ENCODE measurements at places on chromosomes 3 and 15.

DNA sequence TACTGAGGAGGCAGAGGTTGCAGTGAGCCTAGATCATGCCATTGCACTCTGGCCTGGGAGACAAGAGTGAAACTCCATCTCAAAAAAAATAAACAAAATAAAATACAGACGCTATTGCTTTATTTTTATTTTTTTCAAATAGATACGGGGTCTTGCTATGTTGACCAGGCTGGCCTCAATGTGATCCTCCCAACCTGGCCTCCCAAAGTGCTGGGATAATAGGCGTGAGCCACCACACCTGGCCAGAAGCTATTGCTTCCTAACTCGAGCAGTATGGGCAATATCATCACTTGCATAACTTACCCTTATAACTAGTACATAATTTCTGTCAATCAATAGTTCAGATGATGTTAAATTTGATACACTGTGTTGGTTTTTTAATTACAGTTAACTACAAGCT lies 3.0 kb downstream of the ARF4 start:
- DNase-seq = no peak

- peak; percentile 97 for DNase-seq
Observed at GRCh38 chr3:149971403-149972075, 844 bp upstream of the PFN2 start.

DNA sequence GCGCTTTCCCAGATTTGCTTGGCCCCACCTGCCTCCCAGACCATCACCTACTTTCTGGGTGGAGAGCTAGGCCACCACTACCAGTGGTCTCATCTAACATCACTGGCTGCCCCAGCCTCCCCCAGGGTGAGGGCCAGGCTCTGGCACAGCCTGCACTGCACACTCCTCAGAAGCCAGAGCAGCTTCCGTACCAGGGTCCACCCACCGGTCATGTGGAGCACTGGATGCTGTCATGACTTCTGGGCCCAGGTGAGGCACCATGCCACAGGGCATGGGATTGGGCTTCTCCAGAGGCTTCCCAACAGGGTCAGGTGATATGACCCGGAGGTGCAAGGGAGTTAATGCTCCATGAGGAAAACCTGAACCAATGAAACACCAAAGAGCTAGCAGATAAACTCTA lies 14.0 kb downstream of the MEGF11 start:
- DNase-seq = no peak

- DNase-seq = no peak
Observed at GRCh38 chr3:107236655-107237337, 140.4 kb upstream of the CCDC54 start.

DNA sequence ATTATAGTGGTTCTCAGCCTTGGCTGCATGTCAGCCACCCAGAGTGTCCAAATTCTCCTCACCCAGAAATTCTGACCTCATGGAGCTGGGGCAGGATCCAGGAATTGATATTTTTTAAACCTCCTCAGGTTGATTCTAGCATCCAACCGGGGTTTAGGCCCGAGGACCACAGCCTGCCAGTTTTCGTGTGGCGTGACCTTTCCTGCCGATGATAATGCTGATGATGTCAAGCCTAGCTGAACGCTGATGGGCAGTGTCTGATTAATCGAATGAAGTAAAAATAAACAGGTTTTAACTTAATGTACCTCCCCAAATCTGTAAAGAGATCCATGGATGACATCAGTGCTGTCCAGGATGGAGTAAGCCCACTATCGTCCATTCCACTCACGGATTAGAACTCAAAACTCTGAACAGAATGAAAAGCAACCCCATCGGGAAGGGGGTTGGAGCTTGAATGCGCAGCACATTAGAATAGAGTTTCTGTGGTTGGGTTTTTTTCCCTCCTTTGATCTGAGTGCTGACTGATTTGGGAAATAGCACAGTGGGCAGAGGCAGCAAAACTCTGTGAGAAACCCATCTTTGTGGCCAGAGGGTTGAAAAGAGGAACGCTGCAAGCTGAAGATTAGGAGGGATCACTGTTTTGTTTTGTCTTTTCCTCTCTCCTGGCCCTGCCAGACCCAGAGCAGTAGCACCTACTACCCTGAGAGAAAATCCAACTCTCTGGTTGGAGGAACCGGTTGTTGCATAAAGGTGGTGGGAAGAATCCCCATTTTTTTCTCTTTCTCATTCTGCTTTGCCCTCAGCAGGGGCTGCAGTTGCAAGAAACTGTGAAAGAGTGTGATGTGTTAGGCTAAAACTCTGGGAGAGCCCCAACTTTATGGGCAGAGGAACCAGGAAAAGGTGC lies 153.9 kb downstream of the APBA2 start:
- DNase-seq = no peak

DNA sequence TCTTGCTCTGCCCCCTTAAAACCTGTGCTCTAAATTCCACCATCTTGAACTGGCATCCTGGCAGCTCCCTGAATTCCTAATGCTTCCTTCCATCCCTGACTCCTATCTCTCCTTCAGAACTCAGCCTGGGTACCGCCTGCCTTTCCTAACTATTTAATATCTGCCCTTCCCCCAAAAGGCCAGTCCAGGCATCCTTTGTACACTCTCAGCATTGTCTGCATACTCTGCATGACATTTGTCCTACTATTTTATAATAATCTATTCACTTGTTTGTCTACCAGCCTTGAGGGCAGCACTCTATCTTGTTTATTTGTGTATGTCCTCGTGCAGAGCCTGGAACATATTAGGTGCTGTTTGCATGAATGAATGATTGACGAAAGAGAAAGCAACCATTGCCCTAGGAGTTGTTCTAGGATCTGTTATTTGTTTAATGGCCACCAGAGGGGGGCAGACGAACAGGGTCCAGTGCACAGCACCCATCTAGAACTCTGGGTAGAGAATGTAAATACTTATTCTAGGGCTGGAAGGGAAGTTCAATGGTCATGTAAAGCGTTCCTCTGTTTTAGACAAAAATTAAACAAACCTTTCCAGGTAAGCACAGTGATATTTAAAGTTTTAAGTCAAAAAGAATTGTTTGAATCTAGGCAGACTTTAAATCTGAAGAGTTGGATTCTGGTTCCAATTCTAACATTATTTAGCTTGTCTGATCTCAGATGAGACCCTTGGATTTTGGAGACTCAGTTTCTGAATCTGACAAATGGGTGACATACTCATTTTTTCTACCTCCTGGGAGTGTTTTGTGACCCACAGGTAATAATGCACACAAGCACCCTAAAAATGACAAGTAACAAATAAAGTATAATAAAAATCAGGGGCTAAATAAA lies 125.8 kb upstream of the GALNT15 start:
- peak; percentile 69 for DNase-seq

DNA sequence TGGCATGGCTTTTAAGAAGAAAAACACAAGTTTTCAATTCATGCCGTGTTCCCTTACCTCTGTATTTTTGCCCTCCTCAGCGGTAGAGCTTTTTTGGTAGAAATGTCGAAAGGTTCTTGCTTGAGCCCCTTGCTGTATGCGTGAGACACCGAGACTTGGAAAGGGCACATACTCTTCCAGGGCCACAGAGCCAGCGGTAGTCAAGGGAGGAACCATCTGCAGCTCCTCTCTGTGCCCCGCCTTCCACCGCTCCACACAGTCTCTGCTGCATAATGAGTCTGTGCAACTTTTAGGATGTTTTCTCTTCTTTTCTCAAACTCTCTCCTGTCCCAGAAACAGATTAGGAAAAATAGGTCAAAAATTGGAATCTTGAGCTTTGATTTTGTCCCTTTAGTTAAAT lies 77.5 kb downstream of the LPP start:
- DNase-seq = no peak

DNA sequence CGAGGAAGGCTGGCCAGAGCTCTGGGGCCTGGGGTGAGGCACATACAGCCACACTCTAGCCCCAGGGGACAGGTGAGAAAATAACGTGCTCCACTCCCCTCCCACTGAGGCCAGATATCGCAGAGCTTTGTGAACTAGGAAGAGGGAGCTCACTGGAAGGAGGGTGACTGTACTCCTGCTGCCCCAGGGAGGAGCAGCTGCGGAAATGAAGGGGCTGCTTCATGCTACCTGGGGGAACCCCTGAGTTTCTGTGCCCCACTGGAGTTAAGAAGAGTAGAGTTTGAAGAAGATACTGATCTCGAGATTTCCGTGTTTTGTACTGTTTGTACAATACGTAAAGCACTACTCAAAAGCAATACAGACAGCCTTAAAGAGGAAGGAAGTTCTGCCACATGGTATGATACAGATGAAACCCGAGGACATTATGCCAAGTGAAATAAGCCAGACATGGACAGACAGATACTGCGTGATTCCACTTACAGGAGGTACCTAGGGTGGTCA lies 44.6 kb downstream of the CMTM6 start:
- DNase-seq = peak; percentile 28

DNA sequence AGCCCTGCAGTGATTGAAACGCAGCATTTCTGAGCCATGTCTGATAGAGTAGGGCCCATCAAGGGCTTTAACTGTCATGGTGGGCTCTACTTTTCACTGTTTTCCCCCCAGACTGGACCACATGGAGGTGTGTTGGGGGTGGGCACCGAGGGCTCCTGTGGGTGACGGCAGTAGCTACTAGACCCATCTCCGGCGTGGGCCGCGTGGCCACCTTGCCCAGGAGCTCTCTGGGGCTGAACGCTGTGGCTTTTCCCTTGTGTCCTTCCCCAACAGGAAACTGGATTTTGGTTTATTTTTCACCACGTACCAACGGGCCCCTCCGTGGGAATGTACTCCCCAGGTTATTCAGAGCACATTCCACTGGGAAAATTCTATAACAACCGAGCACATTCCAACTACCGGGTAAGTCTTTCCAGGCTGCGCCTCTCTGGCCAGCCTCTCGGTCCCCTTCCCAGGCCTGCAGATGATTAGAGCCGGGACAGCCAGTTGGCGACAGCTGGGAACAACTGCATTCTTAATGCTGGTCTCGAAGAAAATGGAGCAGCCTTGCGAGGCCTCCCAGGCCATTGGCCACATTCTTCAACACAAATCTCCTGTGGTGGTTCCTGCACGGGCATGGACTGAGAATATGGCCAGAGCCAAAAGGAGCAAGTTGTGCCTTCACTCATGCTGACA lies 67.7 kb downstream of the MESD start:
- no peak for DNase-seq

GRCh38 chr15:22949074-22949547 lies 31.1 kb downstream of the CYFIP1 start:
- no peak for DNase-seq
